Activated T-helper 1 cell treated with Interleukin-2 at 50 U/mL for 16 hours (primary cell): ENCODE measurements at places on chromosomes 16 and 17.
A peak's percentile ranks its signal among the peaks of the same experiment; 100 is the strongest.

- peak; percentile 64 for DNase-seq
Measured at GRCh38 chr17:77451245-77451893, 310.6 kb downstream of the SEC14L1 start.

DNA sequence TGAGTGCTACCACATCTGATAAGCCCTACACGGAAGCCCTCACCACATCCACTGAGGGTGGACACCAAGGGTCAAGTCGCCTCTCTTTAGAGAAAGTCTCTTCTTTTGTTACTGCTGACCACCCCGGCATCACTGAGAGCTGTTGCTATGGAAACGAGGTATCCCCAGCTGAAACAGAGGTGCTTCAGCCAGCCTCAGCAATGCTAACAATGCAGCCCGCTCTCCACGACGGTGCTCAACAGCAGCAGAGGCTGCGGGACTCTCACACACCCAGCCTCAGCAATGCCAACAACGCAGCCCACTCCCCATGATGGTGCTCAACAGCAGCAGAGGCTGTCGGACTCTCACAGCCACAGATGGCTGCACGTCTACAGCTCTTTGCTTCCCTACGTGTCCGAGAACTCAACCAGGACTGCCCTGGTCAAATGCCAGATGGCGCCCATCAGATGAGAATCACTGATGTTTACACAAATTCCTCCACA, 41.4 kb downstream of the VPS53 start:
- DNase-seq: no peak

DNA sequence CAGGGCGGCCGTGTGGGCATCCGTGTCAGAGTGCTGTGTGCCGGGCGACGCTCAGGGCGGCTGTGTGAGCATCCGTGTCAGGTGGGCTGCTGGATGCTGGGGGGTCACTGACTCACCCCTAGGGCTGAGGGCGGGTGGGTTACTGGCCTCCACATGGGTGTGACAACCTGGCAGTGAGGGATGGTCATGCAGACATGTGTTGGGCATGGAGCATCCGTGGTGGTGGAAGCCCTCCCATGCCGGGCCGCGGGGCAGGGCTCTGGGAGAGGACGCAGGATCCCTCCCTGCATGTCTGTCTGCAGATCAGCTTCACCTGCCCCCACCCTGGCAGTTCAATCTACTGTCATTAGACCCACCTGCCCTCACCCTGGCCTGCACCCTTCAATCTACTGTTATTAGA, 56.3 kb downstream of the METRNL start:
- no peak for DNase-seq

DNA sequence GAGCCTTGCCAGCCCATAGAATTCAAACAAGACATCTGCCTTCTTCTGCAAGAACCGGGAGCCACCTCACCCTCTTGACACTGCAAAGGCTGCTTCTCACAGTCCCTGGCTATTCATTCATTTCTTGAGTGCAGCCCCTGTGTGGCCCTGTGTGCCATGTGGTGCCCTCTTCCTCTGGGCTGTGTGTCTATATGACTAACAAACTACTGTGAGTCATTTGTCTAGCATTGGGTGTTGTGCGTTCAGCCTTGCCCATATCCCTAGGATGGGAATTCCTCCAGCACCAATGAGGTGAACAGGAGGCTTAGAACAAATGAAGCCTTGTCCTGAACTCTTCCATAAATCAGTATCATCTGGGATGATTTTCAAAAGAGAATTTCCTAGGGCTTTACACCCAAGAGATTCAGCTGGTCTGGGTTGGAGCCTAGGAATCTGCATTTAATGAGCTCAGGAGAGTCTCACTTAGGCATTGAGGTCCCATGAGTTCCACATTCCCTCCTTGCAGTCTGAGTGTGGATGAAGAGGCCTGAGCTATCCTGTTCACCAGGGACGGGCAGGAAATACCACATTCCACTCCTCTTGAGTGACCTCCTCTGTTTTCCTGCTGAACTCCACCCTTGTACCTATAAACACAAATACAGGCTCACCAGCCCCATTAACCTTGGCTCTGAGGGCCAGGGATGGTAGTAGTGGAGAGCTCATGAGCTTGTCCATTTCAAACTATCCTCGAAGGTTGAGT, 308.7 kb upstream of the N4BP1 start:
- no peak for DNase-seq

- no peak for DNase-seq
Measured at GRCh38 chr16:68183046-68183445, 52.9 kb downstream of the ESRP2 start.

DNA sequence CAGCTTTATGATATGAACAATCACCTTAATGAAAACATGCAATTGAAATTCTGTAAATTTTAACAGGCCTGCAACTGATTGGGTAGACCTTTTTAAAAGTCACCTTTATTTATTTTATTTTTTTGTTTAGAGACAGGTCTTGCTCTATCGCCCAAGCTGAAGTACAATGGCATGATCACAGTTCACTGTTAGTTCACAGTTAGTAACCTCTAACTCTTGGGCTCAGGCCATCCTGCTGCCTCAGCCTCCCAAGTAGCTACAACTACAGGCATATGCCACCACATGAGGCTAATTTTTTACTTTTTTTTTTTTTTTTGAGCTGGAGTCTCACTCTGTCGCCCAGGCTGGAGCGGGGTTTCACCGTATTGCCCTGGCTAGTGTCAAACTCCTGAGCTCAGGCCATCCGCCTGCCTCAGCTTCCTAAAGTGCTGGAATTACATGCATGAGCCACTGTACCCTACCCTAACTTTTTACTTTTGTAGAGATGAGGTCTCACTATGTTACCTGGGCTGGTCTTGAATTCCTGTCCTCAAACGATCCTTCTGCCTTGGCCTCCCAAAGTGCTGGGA, 28.0 kb downstream of the AP1G1 start:
- DNase-seq: no peak

- DNase-seq: no peak
Measured at GRCh38 chr16:87922250-87922871, 14.0 kb downstream of the CA5A start.

GRCh38 chr17:45143767-45144198, 4.5 kb upstream of the HEXIM1 start:
- DNase-seq: no peak

DNA sequence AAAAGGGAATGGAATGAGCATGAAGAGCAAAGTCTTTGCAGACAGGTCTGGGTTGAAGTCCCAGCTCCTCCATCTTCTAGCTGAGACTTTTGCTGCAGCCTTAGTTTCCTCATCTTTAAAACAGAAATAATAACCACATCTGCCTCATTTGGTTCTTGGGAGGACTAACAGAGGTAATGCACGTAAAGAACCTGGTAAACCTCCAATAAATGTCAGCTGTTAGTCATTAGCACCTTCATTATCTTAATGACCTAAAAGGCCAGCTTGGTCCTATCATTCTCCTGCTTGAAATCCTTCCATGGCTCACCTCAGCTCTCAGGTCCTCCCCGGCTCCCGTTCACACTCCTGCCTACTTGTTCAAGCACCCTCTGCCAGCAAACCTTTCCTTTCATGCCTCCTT, 51.8 kb downstream of the SKAP1 start:
- no peak for DNase-seq

GRCh38 chr17:76917829-76918228, 49.6 kb downstream of the MGAT5B start:
- no peak for DNase-seq

DNA sequence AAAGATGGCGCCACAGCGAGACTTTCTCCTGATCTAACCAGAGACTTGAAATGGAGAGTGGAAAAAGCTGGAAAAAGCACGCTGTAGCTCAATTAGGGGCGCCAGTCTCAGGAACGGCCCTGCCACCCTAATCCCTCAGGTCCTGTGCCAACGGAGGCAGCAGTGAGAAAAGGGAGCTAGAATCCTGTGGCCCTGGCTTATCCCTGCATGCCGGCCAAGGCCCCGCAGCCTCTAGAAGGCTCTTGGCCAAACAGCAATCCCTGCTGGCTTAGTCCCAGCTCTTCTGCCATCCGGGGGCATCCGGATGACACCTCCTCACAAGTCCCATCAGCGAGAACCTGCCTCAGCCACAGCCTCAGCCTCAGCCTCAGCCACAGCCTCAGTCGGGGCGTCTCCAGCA, 69.8 kb downstream of the MRM3 start:
- no peak for DNase-seq

GRCh38 chr16:89409161-89409711, 81.1 kb downstream of the ANKRD11 start:
- DNase-seq: peak; percentile 64

GRCh38 chr17:64380985-64381384, 9.7 kb downstream of the PECAM1 start:
- no peak for DNase-seq

DNA sequence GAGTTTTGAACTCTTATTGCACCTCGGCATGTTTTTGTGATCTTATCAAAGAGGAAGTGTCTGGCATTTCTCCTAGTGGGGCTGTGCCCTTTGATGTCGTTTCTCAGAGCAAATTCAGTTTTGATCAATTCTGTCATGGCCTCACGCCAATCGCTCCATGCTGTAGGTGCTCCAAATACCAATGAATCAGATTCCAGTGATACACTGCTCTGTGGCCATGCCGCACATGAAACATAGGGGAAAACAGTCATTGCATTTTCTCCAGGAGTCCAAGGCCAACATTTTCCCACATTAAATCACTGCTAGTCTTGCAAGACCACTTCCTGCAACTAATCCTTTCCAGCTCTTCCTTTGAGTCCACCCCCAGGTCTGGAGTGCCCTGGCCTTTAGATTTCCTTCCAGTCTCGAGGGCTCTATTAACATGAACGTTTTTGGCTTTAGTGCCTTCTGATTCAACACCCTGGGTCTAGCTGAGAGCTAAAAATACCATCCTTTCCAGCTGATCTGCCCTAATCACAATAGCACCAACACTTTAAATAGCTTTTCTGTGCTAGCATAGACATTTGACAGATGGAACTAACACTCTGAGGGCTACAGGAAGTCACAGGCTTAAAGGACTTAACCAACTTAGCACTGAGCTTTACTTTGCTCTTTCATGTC, 18.2 kb upstream of the RASL10B start:
- no peak for DNase-seq

- DNase-seq: no peak
Measured at GRCh38 chr17:57862694-57863667, 13.1 kb upstream of the MRPS23 start.

DNA sequence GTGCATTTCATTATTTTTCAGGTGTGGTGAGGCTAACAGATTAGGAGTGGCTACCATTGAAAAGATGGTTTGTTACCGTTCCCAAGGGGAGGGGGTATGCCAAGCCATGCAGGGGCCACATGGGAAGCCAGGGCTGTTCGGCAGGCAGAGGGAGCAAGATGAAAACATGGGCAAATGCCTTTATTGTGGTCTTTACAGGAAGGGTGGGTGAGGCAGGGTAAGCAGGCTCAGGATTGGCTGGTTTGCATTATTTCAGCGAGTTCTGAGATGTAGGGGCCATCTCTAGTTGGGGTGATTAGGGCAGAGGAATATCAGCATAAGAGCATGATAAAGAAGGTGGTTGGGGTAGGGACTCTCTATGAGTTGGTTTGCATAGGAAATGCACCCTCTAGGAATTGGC, 117.6 kb downstream of the CCT6B start:
- DNase-seq: no peak

DNA sequence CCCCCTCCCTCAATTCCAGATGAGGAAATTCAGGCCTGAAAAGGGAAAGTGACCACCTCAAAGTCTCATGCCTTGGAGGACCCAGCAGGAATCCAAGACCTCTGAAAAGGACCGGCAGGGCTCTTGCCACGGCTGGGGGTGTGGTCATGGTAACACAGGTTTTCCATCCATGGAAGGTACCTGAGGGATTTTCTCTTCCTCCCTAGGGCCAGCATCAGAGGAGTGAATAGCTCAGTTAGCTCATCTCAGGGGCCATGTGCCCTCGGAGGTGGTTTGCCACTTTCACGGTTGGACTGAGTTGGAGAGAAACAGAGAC, 1.3 kb downstream of the CIITA start:
- DNase-seq: no peak

DNA sequence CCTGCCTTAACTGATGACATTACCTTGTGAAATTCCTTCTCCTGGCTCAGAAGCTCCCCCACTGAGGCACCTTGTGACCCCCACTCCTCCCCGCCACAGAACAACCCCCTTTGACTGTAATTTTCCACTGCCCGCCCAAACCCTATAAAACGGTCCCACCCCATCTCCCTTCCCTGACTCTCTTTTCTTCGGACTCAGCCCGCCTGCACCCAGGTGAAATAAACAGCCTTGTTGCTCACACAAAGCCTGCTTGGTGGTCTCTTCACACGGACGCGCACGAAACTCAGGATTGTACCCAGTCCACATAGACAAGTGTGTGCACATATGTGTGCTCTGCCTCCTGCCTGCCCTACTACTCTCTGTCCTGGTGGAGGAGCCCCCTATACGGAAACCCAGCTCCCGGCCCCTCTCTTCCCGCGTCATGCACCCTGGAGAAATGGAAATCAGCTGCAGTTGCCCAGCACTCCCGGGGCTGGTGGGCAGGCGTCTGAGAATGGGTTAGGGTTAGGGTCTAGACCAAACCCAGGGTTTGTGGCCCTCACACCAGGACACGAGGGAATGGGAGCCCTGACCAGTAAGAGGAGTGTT, 2.4 kb upstream of the RHBDF1 start:
- DNase-seq: no peak

DNA sequence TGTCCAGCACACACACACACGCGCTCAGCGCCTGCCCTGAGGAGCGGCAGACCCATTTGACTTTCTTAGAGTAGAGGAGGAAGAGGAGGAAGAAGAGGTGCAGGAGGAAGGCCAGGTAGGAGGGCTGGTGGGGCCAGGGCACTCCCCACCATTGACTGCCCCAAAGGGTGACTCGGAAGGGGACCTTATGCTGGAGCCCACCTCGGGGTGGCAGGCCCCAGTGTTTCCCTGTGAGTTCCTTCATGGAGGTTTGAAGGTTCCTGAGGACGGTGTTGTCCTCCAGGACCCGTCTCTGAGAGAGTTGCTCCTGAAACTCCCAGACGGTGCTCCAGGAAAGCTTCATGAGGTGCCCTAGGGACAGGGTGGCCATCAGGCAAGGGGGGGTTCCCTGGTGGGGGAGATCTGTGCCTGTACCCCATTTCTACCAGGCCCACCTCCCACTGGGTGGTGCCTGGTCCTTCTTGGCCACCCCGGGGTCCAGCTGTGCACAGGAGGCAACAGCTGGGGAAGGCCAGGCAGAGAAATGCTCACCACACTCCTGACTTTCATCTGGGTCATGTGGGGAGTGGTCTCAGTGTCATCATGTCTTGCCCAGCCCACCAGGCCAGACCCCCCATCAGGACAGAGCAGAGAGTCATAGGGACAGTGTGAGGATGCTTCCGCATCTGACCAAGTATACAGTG, 89.5 kb downstream of the TNFRSF13B start:
- no peak for DNase-seq

GRCh38 chr17:59753522-59754467, 46.3 kb downstream of the VMP1 start:
- no peak for DNase-seq
